Esophagus mucosa (tissue), 1 donor: ENCODE measurements at places on chromosomes 2 and 18. TPM values are rescaled to one million over a fixed set of nuclear protein-coding genes. Genes with fewer than 3 reads are reported as not detected.

GRCh38 chr18:54192900-54193299 is 31.6 kb downstream of the MBD2 start:
- ATAC-seq: peak; percentile 91

The DOK6 gene
- 0.04 TPM for total RNA-seq

The REG3A gene
- total RNA-seq: not detected

GRCh38 chr18:3368193-3368592 is 81.8 kb upstream of the TGIF1 start:
- ATAC-seq: no peak

GRCh38 chr2:239376351-239376750 is 24.5 kb downstream of the HDAC4 start:
- no peak for ATAC-seq

DNA sequence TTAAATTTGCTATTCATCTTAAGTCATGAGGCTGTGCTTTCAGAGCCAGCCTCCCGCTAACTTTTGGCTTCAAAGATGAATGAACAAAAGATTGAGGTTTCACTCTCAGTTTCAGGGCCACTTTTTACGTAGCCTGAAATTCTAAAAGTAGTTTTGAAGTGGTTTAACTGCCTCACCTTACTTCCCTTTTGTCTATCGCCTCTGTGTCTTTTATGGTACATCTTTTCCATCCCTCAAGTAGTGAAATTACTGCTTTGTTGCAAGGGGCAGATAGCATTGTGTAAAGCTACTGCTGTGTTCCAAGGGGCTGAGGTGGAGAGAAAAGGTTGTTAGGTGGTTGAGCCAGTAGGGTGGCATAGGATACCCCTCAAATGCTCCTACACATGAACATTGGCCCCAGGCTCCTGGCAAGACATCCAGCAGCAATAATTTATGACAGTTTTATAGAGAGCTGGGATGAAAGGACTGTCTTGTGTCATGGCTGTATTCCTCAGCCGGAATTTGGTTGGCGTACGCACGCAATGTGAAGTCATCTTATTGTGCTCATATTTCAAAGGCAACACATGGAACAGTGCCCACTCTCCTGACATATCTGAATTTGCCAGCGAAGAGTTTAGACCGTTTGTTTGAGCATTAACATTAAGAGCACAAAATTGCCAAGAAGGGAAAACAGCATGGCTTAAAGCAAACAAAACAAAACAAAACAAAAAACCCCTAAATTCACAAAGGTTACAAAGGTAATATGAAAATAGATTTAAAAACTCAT is 32.2 kb downstream of the QPCT start:
- peak; percentile 65 for ATAC-seq
